ENCODE measurements at places on chromosomes 5 and 9.
A peak's percentile ranks its signal among the peaks of the same experiment; 100 is the strongest.

DNA sequence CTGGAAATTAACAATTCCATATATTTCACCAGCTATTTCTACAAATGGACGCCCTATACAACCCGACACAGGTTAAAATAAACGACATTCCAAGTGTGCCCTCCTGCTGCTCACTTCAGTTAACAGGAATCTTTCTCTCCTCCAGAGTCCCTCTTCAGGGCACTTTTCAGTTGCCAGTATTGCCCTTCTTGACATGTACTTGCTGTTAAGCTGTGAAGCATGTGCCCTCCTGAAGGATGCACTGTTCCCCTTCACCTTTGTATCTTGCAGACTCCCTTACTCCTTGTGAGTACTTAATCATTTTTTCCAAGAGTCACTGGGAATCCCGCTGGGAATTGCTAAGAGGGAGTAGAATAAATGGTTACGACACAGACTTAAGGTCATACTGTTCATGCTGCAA is 364.1 kb downstream of the CTNND2 start:
- no peak for DNase-seq

- no peak for DNase-seq
Observed at GRCh38 chr5:79008362-79008761, 23.3 kb upstream of the ARSB start.

GRCh38 chr5:11222169-11222568 is 461.1 kb upstream of the DAP start:
- DNase-seq = no peak

DNA sequence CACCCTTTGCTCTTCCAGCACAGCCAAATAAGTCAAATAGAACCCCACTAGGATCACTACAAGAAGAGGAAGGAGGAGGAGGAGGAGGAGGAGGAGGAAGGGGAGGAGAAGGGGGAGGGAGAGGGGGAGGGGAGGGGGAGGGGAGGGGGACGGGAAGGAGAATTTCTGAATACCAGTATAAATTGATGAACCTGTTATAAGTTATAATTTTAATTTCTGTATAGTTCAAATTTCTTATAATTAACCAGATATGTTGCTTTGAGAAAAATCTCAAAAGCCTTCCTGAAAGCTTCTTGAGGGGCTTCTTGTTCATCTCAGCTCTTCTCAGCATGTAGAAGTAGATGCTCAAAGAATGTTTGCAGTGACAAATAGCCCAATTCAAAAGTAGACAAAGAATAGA is 15.0 kb upstream of the ADRA1B start:
- no peak for DNase-seq

GRCh38 chr5:145008876-145009530 is 826.1 kb downstream of the PRELID2 start:
- DNase-seq = no peak

DNA sequence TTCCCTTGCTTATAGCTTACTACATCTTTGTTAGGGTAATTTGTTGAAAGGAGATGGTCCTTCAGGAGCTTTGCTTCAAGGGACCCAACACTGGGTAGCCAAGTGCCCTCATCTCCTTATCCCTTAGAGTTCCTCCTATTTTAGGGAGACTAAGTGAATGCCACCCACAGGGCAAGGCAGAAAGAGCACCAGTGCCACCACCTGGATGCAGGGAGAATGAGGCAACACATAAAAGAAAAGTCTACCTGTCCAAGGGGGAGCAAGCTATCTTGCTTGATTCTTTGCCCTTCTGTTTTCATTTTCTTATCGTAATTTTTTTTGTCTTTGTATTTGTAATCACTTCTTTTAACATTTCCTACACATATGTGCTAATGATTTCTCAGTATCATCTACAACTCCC is 205.5 kb downstream of the NPR3 start:
- DNase-seq = no peak

GRCh38 chr5:168401226-168401625 is 85.0 kb upstream of the RARS1 start:
- no peak for DNase-seq

DNA sequence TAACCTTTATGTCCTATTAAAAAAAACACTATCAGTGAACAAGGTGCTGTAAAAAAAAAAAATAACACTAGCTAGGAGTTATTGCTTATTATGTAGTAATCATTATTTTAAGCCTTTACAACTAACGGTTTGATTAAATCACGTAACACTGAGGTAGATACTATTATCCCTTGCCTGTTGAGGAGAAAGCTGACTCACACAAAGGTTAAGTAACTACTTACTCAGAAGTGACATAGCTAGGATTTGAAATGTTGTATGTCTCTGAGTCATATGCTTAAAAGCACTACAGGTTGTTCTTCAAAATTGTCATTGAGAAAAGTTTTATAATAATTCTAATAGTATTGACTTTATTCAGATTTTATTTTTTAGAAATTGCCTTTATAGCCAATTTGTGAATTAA is 8.8 kb downstream of the TENT2 start:
- peak; percentile 41 for DNase-seq

- no peak for DNase-seq
Observed at GRCh38 chr5:57550132-57550531, 67.5 kb upstream of the ACTBL2 start.

GRCh38 chr9:99340281-99340680 is 118.2 kb downstream of the SEC61B start:
- no peak for DNase-seq

GRCh38 chr5:173494446-173494845 is 122.0 kb downstream of the BOD1 start:
- no peak for DNase-seq

- DNase-seq = no peak
Observed at GRCh38 chr5:119582987-119583386, 46.4 kb upstream of the FAM170A start.

- no peak for DNase-seq
Observed at GRCh38 chr5:133450286-133450685, 162.1 kb downstream of the FSTL4 start.

- peak; percentile 61 for DNase-seq
Observed at GRCh38 chr5:151123897-151124751, 33.5 kb downstream of the ANXA6 start.

GRCh38 chr5:140674211-140674610 is 835 bp upstream of the DND1 start:
- DNase-seq = no peak

DNA sequence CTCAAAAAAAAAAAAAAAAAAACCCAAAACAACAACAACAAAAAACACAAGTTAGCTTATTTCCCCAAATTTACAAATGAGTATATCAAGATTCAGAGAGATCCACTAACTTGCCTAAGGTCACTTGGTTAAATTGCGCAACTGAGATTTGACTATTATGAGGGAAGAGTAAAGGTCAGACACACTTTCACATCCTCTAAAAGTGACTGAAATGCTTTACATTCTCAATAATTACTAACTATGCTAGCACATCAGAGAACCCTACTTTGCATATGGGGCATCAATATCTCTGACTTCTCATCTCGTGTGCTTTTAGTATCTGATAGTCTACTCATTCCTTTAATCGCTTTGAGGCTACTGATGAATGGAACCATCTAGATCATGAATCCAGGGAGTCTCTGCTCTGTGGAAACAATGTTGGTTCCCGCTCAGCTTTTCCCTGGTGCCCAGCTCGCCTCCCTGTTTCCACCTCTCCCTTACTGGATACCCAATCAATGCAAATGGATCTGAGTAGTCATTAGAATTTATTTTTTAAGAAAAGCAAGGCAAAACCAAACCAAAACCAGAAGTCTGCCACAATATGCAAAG is 182.1 kb upstream of the TRIM32 start:
- DNase-seq = no peak

- no peak for DNase-seq
Observed at GRCh38 chr5:106757672-106758071, 913.1 kb downstream of the EFNA5 start.

DNA sequence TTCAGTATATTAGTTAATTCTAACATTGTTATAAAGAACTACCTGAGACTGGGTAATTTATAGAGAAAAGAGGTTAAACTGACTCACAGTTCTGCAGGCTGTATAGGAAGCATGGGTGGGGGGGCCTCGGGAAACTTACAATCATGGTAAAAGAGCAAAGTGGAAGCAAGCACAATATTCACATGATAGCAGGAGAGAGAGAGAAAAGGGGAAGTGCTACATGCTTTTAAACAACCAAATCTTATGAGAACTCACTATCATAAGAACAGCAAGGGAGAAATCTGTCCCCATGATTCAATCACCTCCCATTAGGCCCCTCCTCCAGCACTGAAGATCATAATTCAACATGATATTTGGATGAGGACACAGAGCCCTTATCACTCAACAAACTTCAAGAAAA is 324.9 kb downstream of the ZNF608 start:
- DNase-seq = no peak

DNA sequence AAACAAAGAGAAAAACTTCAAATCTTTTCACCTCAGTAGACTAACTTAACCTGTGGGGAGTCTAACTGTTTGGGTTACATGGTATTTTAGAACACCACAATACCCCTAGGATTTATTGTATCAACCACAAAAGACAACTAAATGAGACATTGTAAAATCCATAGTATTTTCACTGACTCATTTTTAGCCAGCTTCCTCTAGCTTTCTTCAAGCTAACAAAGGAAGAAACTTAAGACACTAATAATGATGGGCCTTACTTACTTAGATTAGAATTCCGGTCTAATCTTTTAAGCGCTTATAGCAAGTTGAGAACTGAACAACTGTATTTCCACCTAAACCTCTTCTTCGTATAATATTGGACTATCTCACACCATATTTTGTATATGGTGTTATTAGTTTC is 529.3 kb downstream of the DMRTA1 start:
- no peak for DNase-seq

DNA sequence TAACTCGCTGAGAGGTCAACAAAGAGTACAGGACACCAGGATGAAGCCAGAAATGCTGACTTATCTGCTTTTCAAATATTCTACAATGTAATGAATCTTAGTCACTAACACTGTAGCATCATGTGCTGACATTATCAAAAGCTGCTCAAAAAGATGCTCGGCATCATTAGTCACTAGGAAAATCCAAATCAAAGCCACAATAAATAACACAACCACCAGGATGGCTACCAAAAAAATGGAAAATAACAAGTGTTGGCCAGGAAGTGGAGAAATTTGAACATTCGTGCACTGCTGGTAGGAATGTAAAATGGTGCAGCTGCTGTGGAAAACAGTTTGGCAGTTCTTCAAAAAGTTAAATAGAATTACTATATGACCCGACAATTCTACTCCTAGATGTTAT is 269.1 kb downstream of the GLIS3 start:
- DNase-seq = no peak

GRCh38 chr9:7237473-7238246 is 479.9 kb downstream of the KDM4C start:
- no peak for DNase-seq

GRCh38 chr9:92534204-92534603 is 1.6 kb downstream of the ECM2 start:
- no peak for DNase-seq

DNA sequence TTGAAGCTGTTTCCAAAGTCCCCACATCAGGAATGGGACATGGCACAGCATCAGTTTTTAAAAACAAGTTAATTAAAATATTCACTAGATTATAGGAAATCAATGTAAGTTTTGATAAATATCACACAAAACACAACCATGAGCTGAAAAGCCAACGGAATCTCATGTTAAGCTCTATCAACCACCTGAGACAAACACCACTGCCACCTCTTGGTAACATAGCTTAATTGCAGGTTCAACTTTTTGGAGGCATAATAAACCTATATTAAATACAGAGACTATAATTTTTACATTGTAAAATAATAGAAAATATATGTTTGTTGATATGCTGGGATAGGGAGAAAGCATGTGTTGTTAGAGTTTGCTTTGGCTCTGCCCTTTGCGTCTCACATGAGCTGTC is 126.1 kb downstream of the SV2C start:
- no peak for DNase-seq

DNA sequence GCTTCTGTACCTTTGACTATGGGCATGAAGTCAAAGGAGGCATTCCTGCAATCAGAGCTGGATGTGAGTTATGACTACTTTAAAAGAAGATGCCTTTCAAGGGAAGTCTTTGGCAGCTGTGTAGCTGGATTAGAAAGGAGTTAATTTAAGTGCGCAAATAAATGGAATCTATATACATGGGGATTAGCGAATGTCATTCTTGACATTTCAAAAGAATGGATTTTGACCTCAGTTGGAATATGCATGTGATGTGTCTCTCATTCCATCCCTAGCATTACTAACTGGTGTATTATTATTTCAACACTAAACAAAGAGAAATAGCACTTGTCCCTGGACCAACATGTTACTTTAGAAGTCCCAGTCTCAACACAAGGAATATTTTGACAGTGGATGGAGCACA is 359.6 kb upstream of the SLC24A2 start:
- no peak for DNase-seq

- DNase-seq = no peak
Observed at GRCh38 chr9:130287736-130288135, 22.2 kb downstream of the HMCN2 start.

- peak; percentile 60 for DNase-seq
Observed at GRCh38 chr5:36079200-36079781, 12.6 kb upstream of the UGT3A2 start.

GRCh38 chr5:79261897-79262296 is 26.0 kb downstream of the JMY start:
- no peak for DNase-seq

GRCh38 chr9:98913044-98913443 is 30.7 kb upstream of the COL15A1 start:
- DNase-seq = no peak

DNA sequence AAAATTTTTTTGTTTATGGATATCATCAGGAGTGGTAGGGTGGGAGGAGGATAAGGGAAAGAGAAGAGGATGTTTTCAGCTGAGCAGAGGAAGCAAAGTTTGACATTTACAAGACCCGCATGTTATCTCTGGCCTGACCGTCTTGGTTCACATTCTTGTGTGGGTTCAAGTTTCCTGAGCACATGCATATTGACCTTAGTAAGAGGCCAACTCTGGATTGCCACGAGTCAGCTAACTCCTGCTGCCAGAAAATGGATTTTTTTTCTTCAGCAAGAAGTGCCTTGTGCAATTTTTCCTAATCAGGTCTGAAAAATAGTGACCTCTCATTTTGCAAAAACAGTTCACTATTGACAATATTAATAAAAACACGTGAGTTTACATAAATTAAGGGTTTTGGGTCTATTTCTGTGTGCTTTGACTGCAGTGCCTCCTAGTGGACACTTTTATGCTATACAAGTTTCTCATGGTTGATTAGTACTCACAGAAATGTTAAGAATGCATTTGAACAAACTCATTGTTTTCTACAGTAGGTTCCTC is 27.1 kb upstream of the BASP1 start:
- DNase-seq = peak; percentile 60

DNA sequence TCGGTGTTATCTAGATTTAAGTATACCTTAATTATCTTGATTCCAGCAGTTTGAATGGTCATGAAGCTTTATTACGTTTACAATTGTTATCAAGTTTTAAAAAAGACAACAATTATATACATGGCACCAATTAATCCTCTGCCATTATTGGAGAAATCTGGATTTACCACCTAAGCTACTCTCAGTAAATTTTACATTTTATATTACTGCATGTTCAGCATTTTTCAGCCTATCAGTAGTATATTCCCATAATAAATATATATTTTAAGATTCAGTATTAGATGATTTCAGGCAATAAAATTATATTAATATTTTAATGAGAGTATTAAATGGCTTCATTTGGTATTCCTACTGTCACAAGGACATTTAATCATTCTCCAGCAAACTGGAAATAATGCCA is 264.5 kb upstream of the PRDM9 start:
- no peak for DNase-seq
